ENCODE measurements at places on chromosomes 7 and 10.
A peak's percentile ranks its signal among the peaks of the same experiment; 100 is the strongest.

- no peak for DNase-seq
These were observed 20.3 kb downstream of the CFAP46 start for GRCh38 chr10:132921818-132922807.

- DNase-seq, result no peak
These were observed 88.9 kb upstream of the GTF2I start for GRCh38 chr7:74568658-74569057.

- no peak for DNase-seq
These were observed 9.3 kb downstream of the TCAF1 start for GRCh38 chr7:143892527-143893300.

- DNase-seq, result no peak
These were observed 137.2 kb downstream of the NOC3L start for GRCh38 chr10:94225589-94225988.

DNA sequence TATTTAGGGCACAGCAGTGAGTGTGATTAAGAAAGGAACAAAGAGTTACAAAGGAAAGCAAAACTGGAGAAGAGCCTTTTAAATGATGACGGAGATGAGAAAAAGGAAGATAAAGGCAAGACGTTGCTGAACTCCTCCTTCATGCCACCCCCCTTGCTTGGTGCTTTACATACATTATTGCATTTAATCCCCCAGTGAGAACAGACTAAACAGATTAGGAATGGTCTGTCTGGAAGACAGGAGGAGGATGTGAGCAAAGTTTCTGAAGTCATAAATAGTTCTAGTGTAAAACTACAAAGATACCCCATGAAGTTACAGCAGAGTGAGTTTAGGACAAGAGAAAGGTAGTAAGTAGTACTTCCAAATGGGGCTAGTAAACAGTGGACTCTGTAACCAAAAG lies 113.5 kb downstream of the PLCE1 start:
- no peak for DNase-seq

DNA sequence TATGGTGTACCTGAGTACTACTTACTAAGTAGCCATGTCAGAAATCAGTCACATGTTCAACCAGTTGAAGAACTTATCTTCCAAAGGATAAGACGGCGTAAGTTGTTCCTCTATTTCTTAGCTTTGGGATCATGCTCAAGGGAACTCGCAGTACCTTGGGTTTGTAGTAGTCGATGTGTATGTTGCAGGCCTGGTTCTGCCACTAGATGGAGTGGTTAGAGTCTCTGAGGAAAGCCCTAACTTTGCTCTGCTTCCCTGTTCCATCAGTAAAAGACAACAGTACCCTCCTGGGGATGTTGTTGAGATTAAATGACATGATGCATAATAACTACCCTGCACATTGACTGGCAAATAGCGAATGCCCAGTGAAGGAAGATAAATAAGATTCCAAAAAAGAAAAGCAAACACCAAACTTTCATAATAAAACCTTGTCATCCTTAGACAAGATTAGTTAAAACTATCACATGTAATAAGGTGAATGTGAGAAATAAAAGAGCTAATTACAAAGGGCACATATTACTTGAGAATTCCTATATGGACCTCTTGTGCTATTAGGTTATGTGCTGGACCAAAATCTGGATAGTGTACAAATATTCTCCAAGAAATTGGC lies 165.9 kb downstream of the ABCA13 start:
- DNase-seq, result no peak

DNA sequence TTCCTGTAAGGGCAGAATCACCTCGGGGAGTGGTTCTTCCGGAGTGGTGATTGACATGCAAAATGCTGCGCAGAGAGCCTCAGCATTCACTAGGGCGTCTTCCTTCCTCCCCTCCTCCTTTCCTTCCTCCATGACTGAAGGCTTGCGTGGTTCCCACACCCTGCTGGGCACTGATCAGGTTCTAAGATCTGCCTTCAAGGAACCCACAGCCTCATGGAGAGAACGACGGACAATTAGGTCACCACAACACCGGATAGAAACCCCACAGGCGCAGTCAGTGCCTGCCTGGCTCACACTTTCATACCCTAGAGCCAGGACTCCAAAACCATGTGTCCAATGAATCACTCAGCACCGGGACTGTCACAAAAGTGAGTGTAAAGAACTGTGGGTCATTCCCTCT lies 131.3 kb downstream of the DPP6 start:
- no peak for DNase-seq

GRCh38 chr7:25949736-25950487 lies 202.1 kb upstream of the NFE2L3 start:
- DNase-seq, result no peak

DNA sequence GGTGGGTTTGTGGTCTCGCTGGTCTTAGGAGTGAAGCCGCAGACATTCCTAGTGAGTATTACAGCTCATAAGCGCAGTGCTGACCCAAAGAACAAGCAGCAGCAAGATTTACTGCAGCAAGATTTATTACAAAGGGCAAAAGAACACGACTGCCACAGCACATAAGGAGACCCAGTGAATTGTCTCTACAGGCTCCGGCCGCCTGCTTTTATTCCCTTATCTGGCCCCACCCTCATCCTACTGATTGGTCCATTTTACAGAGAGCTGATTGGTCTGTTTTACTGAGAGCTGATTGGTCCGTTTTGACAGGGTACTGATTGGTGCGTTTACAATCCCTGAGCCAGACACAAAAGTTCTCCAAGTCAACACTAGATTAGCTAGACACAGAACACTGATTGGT lies 82.1 kb downstream of the VIPR2 start:
- DNase-seq, result no peak

DNA sequence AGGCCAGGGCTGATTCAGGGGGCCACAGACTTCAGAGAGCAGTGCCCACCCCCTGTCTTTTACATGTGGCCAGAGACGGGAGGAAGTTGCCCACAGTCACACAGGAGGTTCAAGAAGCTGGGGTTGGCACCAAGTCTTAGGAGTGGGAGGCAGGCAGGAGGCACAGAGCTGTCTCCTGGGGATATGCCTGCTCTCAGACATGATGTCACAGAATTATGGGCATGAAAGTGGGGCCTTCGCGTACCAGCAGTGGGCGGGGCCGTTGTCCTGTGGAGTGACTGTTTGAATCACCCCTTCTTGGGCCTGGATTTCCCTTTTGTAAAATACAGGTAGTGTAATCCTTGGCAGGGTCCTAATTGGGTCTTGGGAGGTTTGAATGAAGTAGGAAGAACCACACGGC lies 81.2 kb upstream of the PPIF start:
- no peak for DNase-seq

GRCh38 chr10:77835669-77836086 lies 90.9 kb downstream of the DLG5 start:
- no peak for DNase-seq

DNA sequence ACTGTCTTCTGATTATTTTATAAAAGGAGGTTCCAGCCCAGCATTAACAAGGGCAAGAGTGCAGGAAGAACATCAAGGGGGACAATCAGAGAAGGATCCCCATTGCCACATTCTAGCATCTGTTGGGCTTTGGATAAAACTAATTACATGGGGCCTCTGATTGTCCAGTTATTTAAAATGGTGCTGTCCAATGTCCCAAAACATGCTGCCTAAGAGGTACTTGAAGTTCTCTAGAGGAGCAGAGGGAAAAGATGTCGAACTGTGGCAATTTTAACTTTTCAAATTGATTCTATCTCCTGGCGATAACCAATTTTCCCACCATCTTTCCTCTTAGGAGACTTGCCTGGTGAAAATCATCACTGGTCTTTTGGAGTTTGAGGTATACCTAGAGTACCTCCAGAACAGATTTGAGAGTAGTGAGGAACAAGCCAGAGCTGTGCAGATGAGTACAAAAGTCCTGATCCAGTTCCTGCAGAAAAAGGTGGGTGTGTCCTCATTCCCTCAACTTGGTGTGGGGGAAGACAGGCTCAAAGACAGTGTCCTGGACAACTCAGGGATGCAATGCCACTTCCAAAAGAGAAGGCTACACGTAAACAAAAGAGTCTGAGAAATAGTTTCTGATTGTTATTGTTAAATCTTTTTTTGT lies 2.3 kb downstream of the IL6 start:
- DNase-seq, result no peak

DNA sequence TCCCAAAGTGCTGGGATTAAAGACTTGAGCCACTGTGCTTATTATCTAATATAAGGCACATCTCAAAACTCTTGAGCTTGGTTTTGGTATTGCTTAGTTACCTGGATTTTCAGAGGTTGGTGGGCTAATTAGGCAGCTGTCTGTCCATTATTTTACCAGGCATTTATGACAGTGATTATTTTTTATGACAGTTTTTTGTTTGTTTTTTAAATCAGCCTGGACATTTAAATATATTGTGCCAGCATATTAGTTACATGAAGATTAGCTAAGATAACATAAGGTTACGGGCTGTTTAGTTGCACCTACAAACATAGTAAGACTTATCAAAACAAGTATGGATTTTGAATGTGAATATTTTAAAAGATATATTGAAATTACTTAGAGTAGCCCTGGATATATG lies 2.6 kb upstream of the ZRANB1 start:
- DNase-seq, result no peak

GRCh38 chr10:124743191-124744101 lies 732 bp downstream of the FAM53B start:
- DNase-seq, result no peak

DNA sequence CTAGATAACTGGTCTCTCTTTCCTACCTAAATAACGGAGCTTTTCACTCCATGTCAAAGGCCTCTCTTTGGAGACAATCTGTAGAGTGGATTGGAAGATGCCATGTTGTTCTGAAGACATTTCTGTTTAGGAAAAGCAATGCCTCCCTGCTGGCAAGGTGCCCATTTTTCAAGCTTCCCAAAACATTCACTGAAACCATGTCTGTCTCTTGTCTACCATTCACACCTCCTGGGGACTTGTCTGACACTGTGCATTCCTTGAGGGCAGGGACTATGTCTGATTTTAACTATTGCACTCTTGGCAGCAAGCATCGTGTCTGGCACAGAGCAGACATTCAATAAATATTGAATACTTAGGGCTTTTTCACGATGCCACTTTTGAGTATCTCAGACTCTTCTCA lies 528.9 kb upstream of the NRP1 start:
- no peak for DNase-seq

GRCh38 chr10:20709708-20710107 lies 187.4 kb downstream of the NEBL start:
- DNase-seq, result no peak

- DNase-seq, result no peak
These were observed 319.4 kb upstream of the ZNF32 start for GRCh38 chr10:43968076-43968475.

DNA sequence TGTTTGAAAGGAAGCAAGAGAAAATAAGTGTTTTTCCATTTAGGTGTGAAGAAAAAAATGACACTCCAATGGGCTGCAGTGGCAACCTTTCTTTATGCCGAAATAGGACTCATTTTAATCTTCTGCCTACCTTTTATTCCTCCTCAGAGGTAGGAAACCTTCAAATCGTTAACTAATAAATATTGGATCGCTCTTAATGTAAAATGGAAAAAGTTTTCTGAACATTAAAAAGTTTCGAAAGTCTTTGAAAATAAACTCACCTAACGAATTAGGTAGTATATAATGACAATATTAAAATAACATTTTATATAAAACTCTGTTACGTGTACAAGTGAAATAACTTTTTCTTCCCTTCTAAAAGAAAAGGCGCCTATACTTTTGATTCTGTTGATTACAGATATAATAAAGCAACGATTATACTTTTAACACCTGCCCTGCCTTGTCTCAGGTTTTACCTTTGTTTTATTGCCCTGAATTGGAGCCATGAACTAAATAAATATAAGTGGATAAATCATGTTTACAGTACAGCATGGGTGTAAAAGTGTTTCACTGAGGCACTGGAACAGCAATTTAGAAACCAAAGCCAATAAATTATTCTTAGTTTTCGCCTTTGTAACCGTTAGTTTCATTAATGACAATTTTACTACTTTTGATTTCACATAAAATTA lies 804 bp downstream of the BCAP29 start:
- no peak for DNase-seq

DNA sequence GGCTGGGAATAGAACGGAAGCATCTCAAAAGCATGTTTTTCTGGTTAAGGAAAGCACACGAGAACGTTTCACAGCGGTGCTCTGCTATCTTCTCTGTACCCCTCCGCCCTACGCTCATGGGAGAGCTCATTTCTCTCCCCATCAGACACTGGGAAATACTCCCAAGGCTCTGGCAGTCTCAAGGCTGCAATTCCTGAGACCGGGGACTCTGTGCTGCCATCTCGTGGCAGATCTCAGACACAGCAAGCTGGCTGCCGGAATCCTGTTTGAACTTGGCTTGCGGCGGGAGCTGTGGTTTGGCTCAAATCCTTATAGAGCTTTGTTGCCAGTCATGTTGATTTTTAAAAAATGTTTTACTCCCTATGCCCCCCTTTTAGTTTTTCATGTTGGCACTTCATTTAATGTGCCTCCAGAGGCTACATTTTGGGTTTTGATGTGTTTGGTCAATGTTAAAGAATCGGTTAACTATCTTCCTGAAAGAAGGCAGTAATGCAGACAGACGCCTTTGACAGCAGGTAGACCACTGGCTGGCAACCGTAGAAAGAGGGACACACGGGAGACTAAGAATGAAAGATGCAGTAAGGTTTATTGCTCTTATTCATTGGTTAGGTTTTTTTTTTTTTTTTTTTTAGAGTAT lies 27.6 kb downstream of the BMPER start:
- DNase-seq, result peak; percentile 34

DNA sequence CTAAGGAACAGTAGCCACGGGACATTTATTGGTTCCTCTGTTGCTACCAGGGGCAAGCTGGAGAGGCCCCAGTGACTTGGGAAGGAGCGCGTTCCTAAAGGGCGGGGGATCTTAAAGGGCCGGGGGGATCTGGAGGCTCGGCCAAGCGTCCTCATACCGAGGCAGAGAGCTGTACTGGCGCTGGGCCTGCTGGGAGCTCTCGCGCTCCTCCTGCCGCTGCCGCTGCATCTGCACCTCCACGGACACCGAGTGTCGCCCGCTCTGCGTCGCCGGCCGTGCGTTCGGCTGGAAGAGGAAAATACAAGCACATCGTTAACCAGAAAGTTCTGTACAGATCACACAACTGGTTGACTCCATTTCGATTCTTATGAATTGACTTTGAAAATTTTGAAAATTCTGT lies 695.6 kb downstream of the PARD3 start:
- no peak for DNase-seq

DNA sequence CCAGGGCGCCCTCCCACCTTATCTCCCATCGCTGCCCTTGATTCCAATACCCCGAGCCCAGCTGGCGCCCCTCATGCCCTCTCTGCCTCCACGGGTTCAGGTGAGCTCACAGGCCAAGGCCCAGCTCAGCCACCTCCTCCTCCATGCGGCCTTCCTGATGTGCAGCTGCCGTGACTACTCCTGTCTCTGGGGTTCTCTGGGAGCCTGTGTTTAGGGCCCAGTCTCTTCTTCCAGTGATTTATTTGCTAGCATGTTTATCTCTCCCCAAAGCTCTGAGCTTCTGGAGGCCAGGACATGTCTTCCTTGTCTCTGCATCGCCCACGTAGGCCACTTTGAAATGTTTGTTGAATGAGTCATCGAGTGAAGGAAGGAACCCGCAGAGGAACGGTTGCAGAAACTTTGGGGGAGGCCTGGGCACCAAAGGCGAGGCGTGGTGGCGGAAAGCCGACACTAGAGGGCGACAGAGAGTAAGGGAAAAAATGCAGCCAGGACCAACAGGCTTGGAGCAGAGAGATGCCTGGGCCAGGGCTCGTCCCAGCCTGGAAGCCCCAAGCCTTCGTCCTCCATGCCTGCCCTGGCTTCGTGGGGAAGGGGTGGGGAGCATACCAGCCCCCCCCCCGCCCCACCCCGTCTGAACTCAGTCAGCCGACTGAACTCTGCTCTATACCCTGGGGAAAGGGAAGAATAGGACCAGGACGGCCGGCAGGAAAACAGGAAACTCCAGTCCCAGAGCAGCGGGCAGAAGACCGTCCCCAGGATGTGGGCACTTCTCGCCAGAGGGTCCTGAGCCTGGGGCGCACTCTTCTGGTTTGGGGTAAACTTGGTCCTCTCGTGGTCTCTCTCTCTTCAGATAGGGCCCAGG lies 10.9 kb upstream of the HSPB1 start:
- DNase-seq, result peak; percentile 73
